Right ventricle myocardium inferior (tissue), 1 donor: ENCODE measurements at places on chromosomes 11 and 22. TPM values are rescaled to one million over a fixed set of nuclear protein-coding genes. Genes with fewer than 3 reads are reported as not detected.

CASP1 gene
- total RNA-seq = 11.9 TPM

DNA sequence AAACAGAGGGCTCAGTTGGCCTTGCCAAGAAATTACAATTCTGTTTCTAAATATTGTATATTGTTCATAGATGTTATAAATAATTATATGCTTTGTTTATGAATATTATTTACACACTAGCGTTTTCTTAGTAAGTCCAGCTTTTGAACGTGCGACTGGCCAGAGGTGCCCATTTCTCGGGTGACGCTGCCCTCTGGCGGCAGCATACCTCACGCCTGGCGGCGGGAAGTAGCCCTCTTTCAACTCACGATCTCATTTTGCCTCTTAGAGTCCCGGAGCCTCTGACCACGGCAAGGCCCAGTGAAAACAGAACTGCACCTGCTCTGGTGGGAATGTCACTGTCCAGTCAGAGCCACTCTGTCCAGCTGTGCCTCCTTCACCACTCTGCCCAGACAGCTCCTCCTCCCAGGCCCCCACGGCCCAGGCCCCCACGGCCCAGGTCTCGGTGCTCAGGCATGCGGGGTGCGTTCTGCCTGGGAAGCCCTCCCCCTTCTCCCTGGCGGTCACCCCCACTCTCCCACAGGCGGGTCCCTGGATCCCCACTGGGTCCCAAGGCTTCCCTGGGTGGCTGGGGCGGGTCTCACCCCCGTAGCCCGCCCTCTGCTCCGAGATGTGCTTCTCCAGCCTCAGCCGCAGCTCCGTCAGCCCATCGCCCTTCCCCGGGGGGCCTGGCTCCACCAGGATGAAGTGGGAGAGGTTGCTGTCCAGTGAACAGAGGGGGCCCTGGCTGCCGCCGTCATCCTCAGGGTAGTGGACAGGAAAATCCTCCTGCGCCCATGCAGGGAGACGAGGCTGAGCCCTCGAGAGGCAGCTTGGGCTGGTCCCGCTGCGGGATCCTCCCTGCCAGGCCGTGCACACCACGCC is 19.3 kb downstream of the TSSC4 start:
- peak; percentile 85 for DNase-seq

GRCh38 chr11:2363577-2364370 is 13.3 kb upstream of the CD81 start:
- no peak for DNase-seq

KCNQ1OT1 gene
- 0.32 TPM for total RNA-seq

GRCh38 chr11:64877390-64878222 is 815 bp downstream of the EHD1 start:
- peak; percentile 73 for DNase-seq

GRCh38 chr11:17766073-17766359 is 31.4 kb downstream of the KCNC1 start:
- DNase-seq = peak; percentile 33

GRCh38 chr11:44708009-44708408 is 18.8 kb upstream of the TSPAN18 start:
- DNase-seq = no peak

- no peak for DNase-seq
Measured at GRCh38 chr22:21077884-21078508, 32.2 kb downstream of the LRRC74B start.

DNA sequence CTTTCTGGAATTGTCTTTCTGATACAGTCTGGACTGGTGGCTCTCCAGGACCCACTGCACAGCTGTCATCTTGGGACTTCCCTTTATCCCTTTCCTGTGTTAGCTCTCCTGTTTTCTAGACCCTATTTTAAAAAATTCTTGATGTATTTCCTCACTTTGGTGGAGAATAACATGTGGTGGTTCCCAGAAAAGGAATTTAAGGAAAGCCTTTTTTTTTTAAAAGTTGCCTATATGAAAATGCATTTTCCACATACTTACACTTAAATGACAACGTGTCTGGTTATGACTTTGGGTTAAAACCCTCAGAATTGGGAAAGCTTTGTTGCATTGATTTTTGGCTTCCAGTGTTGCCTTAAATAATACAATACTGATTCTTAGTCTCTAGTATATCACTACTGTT is 400.7 kb downstream of the TMEM135 start:
- no peak for DNase-seq
